ENCODE measurements at places on chromosomes 5 and 9.
A peak's percentile ranks its signal among the peaks of the same experiment; 100 is the strongest.

GRCh38 chr5:122444411-122444810 is 132.4 kb downstream of the SNCAIP start:
- no peak for DNase-seq

DNA sequence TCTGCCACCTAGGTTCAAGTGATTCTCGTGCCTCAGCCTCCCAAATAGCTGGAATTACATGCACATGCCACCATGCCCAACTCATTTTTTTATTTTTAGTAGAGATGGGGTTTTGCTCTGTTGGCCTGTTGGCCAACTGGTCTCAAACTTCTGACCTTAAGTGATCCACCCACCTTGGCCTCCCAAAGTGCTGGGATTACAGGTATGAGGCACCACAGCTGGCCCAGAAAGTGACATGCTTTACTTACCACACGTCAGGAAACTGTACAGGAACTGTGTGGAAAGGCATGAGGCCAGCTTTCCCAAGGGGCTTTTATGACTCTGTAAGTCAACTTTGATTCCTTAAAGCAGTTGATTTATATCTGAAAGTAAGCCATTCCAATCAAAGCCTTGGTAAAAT is 25.0 kb downstream of the DNAJB5 start:
- no peak for DNase-seq

GRCh38 chr9:133351908-133352634 is 4.1 kb downstream of the RPL7A start:
- DNase-seq: no peak

GRCh38 chr5:120874081-120874862 is 410.2 kb downstream of the PRR16 start:
- no peak for DNase-seq

- DNase-seq: no peak
These were observed 8.4 kb upstream of the RXRA start for GRCh38 chr9:134317790-134318414.

DNA sequence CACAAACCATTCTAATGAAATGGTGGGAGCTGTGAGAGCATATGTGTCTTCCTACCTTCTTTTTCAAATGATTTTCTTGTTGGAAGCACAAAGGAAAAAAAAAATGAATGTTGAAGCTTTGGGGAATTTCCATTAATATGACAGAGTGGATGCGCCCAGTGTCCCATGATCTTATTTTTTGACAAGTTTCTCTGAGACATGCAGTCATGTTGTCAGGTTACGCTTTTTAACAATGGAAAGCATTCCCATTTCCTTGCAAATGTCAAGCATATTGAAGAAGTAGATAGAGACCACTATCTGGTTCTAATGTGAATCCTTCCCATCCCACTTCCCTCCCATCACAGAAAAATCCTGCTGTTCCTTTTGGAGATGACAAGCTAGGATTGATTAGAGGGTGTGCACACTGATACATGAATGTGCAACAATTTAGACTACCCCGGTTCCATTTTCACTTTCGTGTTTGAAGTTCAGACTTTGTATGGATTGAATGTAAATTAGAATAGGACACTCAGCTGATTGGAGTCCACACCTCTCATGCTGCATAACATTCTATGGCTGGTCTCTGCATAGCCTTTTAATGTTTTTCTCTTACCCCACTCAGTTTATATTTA is 919.4 kb downstream of the TLE4 start:
- DNase-seq: no peak

GRCh38 chr5:81249240-81249639 is 16.1 kb downstream of the CKMT2 start:
- no peak for DNase-seq

GRCh38 chr5:176535101-176535663 is 2.0 kb downstream of the RNF44 start:
- DNase-seq: peak; percentile 45

DNA sequence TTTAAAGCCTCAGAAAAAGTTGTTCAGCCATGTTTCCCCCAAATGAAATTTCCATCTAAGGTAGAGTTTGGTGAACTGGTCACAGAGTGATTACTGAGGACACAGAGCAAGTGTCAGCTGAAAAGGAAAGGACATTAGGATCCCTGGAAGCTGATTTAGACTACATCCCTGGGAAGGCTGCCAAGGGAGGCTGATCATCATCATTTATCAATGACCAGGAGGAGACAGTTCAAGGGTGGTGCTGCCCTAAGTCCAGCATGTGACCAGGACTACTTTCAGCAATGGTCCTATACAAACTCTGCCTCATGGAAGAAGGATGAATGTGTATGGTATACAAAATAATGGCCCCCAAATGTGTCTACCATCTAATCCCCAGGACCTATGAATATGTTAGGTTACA is 120.6 kb downstream of the PIK3R1 start:
- no peak for DNase-seq

DNA sequence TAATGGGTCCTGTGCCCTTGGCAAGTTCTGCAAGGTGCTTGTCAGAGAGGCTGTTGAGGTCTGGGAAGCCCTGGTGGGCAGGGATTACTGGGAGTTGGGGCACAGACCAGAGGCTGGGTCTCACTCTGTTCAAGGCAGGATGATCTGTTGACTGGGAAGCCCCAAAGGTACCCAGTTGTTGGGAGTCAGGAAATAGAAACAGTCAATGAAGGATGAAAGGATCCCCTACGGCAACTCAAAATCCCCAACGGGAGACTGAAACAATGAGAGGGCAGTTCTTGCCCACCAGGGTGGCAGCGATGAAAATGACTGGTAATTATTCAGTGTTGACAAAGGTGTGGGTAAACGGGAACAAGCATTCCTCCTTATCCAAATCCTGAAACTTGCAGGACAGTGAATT is 31.2 kb downstream of the BNIP1 start:
- no peak for DNase-seq

GRCh38 chr5:30040488-30041118 is 1152.9 kb upstream of the CDH6 start:
- peak; percentile 1 for DNase-seq

- no peak for DNase-seq
These were observed 14.7 kb upstream of the NIPBL start for GRCh38 chr5:36861871-36862270.

DNA sequence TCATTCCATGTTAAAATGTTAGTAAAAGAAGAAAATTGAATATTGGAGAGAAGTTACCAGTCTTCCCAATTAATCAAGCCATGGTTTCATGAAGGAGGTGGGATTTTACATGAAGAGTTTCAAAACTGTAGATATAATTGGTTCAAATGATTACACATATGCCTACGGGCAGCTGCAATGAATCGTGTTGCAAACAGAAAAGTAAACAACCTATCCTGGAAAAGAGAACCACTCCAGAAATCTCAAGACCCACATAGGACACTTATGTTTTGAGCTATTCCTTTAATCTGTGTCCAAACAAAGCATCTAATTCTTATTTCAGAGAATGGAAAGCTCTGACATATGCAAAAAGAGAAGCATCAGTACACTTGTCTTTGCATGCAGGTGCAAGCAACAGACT is 340.2 kb downstream of the NDUFS4 start:
- DNase-seq: no peak

GRCh38 chr5:167012123-167013034 is 1279.1 kb upstream of the WWC1 start:
- no peak for DNase-seq

DNA sequence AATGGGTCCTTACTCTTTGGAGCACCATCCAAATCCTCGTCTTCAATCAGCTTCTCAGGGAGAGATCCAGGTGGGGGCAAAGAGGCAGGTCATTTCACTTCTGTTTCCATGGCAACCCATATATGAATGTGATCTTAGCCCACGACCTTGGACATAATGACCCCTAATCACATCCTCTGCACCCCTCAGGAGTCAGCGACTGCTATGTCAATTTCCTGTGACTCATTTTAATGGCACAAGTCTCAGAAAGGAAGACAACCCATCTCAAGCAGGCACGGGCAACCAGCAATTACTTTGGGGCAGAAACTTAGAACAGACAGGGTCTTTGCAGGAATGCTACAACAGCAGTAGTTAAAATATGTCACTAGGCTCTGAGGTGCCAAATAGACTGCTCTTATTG is 591.2 kb downstream of the TLR4 start:
- DNase-seq: no peak

GRCh38 chr5:135996611-135997010 is 32.2 kb upstream of the TGFBI start:
- DNase-seq: no peak

Measured in activated CD4-positive, alpha-beta T cell treated with anti-CD3 and anti-CD28 coated beads, Interleukin-2, amount 50 U/mL, for 48 hours (primary cell).